Esophagus squamous epithelium (tissue), 5 donors: ENCODE measurements at places on chromosomes 11 and 22.

DNA sequence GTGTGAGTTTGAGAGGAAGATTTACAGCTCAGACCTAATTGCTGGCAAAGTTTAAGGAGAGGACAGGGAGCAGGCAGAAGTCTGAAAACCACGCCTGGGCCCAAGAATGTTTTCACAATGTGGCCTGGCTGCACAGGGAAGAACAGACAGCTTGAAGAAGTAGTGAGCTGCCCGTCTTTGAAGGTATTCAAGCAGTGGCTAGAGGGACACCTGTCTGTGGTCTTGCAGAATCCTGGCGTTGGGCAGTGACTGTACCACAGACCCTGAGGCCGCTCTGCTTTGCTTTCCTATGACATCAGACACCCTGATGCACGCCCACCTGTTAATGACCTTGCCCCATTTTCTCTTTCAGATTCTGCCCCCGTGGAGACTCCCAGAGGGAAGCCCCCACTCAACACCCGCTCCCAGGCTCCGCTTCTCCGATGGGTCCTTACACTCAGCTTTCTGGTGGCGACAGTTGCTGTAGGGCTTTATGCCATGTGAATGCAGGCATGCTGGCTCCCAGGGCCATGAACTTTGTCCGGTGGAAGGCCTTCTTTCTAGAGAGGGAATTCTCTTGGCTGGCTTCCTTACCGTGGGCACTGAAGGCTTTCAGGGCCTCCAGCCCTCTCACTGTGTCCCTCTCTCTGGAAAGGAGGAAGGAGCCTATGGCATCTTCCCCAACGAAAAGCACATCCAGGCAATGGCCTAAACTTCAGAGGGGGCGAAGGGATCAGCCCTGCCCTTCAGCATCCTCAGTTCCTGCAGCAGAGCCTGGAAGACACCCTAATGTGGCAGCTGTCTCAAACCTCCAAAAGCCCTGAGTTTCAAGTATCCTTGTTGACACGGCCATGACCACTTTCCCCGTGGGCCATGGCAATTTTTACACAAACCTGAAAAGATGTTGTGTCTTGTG, 6.6 kb upstream of the MCM5 start:
- no peak for DNase-seq

DNA sequence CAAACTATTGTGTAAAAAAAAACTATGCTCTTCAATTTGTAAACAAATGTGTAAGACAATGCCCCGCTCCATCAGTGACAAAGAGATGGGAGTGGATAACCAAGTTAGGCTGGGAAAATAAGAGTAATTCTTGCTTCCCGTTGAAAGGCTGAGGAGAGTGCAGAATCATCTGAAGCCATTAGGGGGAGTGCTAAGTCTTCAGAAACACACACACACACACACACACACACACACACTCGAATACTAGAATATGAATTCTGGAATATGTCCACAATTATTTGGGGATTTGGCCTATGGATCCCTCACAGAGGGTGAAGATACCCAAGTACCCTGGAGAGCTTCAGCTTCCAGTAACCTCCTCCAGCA, 27.8 kb upstream of the ROBO3 start:
- no peak for DNase-seq

DNA sequence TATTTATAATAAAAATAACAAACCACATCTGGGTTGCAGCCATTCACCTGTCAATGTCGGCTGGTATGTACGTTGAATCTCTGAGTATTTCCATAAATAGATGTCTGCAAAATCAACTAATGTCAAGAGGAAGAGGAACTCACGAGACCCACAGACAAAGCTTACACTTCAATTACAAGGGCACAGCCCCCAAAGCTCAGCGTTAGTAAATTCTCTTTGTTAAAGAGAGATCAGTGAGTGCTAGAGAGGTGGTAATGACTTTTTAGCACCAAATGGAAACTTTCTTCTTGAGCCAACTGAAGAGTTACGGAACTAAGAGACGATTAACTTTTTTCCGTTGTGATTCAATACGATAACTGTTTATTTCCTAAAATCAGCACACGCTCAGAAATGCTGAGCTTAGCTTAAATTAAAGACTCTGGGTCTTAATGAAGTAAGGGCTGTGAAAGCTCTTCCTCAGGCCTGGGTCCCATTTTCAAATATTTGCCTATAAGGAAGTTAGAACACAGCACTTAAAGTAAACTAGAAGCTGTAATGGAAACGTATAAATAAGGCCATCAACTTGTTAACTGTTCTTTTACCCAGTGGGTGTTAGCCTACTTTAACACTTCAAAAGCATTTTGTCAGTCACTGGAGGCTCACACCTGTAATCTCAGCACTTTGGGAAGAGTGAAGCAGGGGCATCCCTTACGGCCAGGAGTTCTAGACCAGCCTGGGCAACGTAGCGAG, 22.8 kb upstream of the TFIP11 start:
- DNase-seq = no peak

GRCh38 chr11:3133261-3134217, 31.6 kb downstream of the OSBPL5 start:
- DNase-seq = no peak

- DNase-seq = no peak
Measured at GRCh38 chr11:118714816-118715215, 35.4 kb upstream of the TREH start.

DNA sequence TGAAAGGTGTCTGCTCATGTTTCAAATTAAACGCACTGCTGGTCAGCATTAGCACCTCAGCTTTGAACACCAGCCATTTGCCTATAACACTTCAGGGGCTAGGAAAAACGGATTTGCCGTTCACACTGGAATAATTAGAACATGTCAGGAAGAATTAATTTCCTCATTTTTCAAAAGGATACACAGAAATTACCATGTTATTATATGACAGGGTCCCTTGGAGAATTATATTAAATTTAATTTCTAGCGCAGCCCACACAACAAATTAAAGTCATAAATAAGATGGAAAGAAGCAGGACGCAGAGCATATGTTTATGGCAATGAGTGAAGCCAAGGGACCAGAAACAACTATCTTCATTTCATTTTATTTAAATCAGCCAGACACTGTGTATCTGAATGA, 83.8 kb upstream of the SOX6 start:
- DNase-seq = no peak

DNA sequence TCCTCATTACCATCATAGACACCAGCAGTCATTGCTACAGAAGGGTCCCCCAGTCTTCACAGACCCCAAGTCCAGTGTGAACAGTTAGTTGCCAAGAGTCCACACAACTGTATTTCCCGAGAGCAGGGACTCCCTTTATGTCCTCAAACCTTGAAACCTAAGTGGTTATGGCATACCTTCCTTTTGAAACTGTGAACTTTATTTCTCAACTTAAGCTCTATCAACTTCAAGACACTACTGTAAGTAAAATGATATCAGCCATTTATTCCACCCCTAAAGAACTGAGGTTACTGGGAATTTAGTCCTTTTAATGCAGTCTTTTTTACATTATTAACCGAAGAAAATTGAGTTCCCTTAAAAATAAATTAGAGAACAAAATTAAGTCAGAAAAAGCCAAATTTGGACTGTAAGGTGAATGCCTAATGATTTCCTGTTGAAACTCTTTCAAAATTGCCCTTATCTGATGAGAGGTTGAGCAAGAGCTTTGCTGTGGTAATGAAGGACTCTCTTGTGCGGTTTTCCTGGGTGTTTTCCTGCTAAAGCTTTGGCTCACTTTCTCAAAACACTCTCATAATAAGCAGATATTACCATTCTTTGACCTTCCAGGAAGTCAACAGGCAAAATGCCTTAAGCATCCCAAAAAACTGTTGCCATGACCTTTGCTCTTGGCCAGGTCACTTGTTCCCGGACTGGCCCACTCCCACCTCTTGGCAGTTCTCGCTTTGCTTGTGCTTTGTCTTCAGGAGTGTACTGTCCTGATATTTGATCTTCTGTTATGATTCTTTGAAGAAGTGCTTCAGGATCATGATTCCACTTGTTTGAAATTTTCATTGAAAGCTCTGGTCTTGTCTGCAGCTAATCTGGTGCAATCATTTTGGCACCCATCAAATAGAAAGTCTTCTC, 765.4 kb upstream of the ANO3 start:
- no peak for DNase-seq
